NCI-H1417 treated with DMSO at 0.1 percent for 48 hours (cell line): ENCODE measurements at places on chromosomes 1 and 21.

GRCh38 chr1:8598060-8598724 is 219.2 kb downstream of the RERE start:
- DNase-seq = no peak

GRCh38 chr1:147723691-147724323 is 36.6 kb downstream of the GJA5 start:
- no peak for DNase-seq

DNA sequence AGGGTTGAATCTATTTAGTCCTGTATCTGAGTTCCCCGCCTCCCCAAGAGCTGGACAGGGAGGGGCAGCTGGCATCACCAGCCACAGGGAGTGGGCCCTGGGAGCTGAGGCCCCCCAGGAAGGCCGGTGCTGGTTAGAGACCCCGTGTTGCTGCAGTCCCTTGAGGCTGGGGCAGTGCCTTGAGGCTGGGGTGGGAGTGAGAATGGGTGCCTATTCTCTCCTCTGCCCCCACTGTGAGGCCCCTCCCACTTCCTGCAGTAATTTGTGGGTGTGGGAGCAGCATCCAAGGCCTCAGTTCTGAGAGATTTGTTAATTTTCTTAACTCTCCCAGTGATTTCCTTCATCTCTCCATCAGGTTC is 2.5 kb upstream of the TRAPPC3 start:
- no peak for DNase-seq

- no peak for DNase-seq
Measured at GRCh38 chr1:208232662-208233038, 11.5 kb downstream of the PLXNA2 start.

GRCh38 chr1:221031458-221032203 is 152.4 kb downstream of the HLX start:
- no peak for DNase-seq
